ENCODE measurements at places on chromosomes 5 and 9.

- no peak for DNase-seq
Observed at GRCh38 chr5:113232221-113232620, 202.6 kb downstream of the TSSK1B start.

- DNase-seq, result no peak
Observed at GRCh38 chr5:10507575-10508096, 56.2 kb upstream of the ANKRD33B start.

- DNase-seq, result no peak
Observed at GRCh38 chr5:58149345-58149744, 310.5 kb downstream of the PLK2 start.

DNA sequence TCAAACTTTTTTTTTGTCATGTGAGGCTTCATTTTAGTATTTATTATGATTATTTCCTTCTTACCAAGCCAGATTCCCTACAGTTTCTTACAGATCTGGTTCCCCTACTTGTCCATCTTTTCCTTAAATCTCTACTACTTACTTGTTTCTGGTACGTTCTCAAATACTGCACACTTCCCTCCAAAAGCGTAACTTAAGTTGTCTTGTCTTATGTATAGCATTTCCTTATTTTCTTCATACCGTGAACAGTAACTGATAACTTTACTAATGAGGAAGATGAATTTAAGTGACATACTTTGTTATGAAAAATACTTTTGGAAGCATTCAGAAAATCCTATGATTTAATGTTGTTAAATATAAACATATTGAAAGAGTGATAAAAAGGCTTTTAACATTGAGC, 67.3 kb downstream of the PARP8 start:
- no peak for DNase-seq

DNA sequence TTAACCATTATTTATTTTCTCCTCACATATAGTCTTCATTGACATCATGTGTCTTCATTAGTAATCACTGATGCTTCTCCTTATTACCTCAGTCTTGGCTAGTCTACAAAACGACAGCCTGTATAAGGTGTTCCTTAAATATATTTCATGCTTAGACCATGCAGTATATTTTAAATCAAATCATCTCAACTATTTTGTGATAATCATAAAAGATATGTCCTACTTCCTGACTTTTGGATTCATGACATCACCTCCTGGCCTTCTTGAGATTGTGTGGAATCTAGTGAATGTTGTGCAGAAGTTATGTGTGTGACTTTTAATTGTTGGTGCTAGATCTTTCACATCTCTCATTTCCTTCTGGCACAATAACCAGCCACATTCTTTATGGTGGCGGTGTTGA, 1339.3 kb upstream of the C9orf72 start:
- no peak for DNase-seq

DNA sequence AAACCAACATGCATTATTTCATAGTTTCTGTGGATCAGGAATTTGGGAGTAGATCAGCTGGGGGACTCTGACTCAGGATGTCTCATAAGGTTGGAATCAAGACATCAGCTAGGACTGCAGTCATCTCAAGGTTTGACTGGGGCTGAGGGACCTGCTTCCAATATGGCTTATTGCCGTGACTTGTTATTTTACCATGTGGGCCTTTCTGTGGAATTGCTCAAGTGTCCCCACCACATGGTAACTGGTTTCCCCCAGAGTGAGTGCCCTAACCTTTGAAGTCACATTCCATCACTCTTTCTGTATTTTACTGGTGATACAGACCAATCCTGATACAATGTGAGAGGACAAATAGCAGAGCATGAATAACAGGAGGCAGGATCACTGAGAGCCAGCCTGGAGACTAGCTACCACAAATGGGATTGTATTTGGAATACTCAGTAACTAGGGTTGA, 70.2 kb upstream of the ELL2 start:
- no peak for DNase-seq

- no peak for DNase-seq
Observed at GRCh38 chr5:163362840-163363371, 74.5 kb upstream of the CCNG1 start.

DNA sequence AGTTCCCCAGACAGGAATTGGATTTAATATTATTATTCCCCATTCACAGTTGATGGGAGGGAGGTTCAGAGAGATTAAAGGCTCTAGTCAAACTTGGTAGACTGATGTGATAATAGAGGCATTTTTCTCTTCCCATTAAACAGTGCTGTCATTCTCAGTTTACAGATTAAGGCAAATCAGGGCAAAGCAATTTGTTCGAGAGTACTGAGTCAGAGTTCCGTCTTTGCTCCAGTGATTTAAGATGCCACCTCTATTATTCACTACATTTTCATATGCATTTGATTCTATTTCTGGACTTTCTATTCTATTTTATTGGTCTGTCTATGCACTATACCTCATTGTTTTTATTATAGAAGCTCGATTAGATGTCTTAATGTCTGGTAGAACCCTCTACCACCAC, 201.0 kb upstream of the RAI14 start:
- DNase-seq, result no peak

- no peak for DNase-seq
Observed at GRCh38 chr9:34891386-34891785, 66.7 kb upstream of the PHF24 start.

DNA sequence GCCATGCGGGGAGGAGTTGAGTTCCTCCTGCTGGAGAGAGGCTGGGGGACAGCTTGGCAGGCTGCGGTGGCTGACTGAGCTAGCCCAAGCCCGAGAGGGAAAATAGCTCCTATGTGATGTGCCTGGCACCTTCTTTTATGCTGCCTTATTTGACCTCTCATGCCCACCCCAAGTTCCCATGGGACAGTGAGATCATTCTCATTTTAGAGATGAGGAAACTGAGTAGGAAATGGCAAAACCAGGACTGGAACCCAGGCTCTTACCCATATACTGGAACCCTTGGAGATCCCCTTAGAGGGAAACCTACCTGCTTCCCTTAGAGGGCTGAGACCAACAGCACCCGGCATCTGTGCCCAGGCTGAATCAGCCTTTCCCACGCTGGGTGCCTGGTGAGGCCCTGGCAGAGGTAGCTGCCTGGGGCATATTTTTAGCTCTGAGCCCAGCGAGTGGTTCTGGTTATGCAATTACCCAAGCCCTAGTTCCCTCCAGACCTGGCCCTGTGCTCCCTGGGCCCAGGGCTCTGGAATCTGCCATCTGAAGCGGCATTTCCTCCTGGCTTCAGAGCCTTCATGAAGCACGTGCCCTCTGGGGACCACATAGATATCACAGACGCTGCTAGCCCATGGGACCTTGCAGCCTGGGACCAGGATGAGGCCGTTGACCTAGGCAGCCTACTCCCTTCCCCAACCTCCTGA, 23.6 kb downstream of the COL27A1 start:
- DNase-seq, result no peak

DNA sequence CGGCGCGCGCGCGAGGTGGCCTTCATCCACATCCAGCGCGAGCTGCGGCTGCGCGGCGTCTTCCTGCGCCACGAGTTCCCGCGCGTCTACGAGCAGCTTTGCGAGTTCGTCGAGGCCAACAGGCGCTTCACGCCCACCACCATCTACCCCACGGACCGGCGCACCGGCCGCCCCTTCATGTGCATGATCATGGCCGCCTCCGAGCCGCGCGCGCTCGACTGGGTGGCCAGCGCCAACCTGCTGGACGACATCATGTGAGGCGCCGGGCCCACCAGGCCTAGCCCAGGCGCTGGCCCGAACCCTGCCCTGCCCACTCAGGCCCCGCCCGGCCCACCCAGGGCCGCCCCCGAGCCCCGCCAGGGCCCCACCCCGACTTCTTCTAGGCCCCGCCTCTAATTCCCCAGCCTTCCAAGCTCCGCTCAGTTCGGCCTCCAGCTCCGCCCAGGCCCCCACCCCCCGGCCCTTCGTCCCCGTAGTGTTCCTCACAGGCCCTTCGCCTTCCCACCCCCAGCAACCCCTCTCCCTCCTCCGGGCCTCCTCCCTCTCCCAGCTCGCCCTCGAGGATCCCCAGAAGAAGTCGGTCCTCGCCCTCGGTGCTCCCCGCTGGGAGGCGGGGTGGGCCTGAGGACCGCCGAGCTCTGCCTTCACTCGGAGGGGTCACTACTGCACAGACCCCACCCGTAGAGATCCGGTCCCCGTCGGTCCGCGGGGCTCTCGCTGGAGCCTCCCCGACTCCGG, 2.0 kb upstream of the PHPT1 start:
- no peak for DNase-seq

GRCh38 chr5:55988979-55989638, 5.7 kb downstream of the IL6ST start:
- DNase-seq, result no peak

DNA sequence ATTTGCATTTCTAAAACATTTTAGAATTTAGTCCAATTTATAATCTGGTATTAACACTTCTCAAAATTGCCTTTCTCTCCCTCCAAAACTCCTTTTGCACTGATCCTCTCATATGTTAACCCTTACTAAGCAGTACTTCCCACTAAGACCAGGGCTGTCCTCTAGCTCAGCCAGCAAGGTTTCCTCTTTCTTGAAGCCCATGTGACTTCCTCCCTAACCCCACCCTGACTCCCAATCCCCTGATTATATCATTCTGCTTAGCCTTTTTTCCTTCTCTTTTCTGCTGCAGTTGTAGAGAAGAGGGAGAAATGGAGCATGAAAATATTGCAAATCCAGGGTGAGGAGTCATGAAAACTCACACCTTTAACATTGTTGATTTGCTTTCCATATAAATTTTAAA, 241.7 kb downstream of the MCTP1 start:
- DNase-seq, result no peak

DNA sequence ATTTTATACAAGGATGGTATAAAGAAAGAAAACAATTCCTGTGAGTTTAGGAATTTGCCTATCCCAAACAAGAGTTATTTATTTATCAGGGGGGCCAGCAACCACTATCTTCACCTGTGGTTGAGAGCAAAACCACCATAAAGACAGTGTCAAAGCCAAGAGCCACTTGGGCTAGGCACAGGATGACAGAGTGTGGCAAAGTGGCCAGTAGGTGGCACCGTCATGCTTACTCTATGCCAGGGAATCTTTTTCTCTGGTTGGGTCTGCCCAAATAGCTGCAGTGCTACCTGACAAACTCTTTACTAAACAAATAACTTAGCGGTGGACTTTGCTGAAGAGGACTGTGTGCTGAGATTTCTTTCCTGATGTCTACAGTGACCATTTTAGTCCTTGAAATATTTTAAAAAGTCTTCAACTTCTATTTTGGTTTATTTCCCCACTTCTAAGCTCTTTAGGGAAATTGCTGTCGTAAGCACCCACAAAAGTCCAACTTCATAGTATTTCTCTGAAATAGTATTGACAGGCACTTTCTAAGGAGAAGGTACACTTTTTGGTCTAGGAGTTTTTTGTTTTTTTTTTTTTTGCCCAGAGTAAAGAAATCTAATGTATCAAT, 285.0 kb downstream of the RFX3 start:
- no peak for DNase-seq

GRCh38 chr5:178766936-178767912, 36.8 kb upstream of the ZNF354A start:
- DNase-seq, result no peak

- no peak for DNase-seq
Observed at GRCh38 chr9:98164912-98165311, 27.5 kb downstream of the CORO2A start.

DNA sequence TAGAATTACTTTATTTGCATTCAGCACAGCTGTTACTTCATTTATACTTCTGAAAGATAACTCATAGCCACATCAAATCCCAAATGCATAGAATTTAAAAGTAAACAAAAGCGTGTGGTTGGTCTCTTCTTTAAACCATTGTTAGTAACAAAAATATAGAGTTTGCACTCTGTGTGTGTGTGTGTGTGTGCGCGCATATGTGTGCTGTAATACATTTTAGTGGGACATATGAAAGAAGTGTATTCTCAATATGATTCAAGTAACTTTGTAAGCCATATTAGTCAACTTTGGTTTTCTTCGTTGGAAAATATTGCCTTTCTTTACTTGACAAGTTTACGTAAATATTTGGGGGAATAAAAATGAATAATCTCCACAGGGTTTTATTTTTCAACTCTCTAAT, 106.1 kb upstream of the PRRC1 start:
- DNase-seq, result no peak

GRCh38 chr5:103490030-103490739, 72.4 kb downstream of the NUDT12 start:
- no peak for DNase-seq

DNA sequence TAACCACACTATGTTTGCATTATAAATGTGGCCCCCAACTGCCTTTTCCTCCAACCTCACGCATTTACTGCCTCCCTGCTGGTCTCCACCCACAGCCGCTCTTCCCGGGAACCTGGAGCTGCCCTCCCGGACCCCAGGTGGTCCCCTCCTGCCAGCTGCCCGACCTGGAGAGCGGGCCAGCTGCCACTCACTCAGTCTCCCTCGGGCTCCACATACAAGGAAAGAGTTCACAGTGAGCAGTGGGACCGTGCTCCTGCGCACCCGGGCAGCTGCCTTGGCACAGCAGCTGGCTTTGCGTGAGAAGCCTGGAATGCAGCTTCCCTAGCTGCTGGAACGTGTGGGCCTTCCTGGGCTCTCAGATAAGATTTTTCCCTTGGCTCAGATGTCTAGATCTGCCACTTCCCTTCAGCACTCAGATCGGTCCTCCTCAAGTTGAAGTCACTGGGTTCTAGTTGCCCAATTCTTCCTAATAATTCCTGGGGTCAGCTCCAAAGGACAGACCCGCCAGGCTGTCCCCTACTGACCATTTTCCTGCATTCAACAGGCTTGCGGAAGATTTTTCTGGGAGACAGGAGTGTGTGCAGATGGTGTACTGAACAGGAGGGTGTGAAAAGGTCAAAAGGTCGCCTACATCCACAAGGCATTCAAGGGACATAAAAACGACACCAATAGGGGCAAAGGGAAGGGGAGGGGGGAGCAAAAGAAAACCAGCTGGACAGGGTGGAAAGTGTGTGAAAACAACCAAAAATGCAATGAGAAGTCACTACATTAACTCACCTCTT, 69.1 kb downstream of the MYO10 start:
- DNase-seq, result no peak

DNA sequence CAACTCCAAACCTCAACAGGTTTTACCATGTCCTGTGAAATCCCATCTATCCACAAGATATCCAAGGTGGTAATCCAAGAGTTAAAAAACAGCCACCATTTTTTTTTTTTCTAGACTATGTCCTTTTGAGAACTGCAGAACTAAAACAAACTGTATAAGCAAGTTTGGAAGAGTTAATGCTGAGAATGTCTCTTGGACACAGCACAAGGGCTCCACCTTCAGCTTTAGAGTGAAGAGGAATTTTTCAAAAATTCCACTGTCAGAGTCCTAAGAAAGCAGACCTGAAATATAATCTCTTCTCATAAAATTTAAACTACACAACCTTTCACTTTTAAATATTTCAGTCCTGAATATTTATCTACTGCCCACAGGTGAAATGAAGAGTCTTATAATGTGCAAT, 167.8 kb upstream of the CCNG1 start:
- no peak for DNase-seq

DNA sequence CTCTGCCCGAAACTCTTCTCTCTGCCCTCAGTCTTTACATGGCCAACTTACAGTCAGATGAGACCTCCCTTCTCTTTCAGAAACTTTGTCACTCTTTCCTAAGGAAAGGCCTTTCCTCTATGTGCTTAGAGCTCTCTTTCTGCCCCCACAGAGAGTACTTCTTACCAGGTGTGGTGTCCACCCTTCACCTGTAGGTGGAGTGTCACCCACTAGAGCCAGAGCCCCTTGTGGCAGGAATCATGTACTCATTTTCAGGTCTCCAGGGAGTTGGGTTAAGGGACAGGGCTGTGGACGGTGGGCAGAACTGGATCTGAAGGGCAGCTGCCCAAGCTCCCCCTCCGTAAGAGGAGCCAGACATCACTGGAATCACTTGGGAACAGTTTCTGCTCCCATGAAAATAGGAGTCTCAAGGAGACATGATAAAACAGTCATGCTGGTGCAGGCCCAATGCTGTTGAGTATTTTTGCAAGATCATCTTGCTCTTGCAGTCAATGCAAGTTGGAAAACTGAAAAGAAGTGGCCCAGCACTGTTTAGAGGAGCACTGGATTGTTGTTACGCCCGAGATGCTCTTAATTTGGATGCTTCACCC, 436.7 kb downstream of the ZSWIM6 start:
- DNase-seq, result peak; percentile 8
